ENCODE measurements at places on chromosomes 3 and 15. TPM values are rescaled to one million over a fixed set of nuclear protein-coding genes. Genes with fewer than 3 reads are reported as not detected.

DNA sequence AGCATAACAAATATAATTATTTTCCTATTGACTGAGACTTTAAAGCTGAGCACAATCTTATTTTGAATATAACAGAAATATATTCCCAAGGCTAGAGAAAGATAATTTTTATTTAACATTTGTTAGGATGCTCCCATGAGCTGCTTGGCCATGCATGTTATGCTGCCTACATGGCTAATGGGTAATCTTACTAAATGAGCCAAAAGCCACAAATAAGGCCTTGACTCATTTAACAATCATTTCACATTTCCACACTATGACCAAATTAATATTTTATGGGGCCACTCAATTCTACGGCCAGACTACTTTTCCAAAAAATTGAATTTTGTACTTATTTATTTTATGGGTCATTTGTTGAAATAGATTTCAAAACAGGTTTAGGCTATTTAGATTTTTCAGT, 141.7 kb downstream of the MEIS2 start:
- H3K4me1 ChIP-seq = no peaks in the 10 kb centered on the region
- no peak for DNase-seq
- H3K27me3 ChIP-seq = no peaks in the 10 kb centered on the region
- no peaks in the 10 kb centered on the region for H3K36me3 ChIP-seq

GRCh38 chr3:77041811-77042210, 1.9 kb downstream of the ROBO2 start:
- H3K4me3 ChIP-seq = peak overlapping the region; percentile 52
- no peaks in the 10 kb centered on the region for H3K36me3 ChIP-seq
- peaks cover 12% of the 10 kb centered on the region for H3K27me3 ChIP-seq
- no peak for DNase-seq
- peaks cover 11% of the 10 kb centered on the region for H3K4me1 ChIP-seq
- peak overlapping the region; percentile 3 for H3K27ac ChIP-seq

- H3K4me3 ChIP-seq = no peak overlapping the region
- H3K27ac ChIP-seq = no peak overlapping the region
- H3K4me1 ChIP-seq = no peaks in the 10 kb centered on the region
- DNase-seq = no peak
Observed at GRCh38 chr3:17775073-17775472, 32.6 kb upstream of the TBC1D5 start.

MYLK gene
- 40.5 TPM for total RNA-seq
